ENCODE measurements at places on chromosomes 3 and 15. TPM values are rescaled to one million over a fixed set of nuclear protein-coding genes. Genes with fewer than 3 reads are reported as not detected.
A peak's percentile ranks its signal among the peaks of the same experiment; 100 is the strongest.

DNA sequence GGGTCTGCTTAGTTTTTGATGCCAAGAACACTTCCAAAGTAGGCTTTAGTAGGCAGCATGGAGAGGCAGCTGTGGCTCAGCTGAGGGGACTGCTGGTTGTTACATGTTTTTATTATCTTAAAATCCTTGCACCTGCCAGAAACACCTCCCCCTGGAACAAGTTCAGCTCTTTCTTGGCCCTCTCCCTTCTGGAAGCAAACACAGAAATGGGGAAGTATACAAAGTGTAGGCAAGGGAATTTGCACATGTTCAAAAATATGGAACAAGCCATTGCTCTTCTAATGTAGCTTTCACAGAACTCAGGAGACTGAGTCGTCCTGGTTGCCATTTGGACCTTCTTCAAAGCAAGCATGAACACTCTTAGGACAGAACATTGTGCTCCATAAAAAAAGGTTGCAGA is 169.1 kb upstream of the SEMA6D start:
- H3K27me3 ChIP-seq: no peaks in the 10 kb centered on the region
- H3K27ac ChIP-seq: no peak overlapping the region
- no peak for DNase-seq
- H3K4me1 ChIP-seq: no peaks in the 10 kb centered on the region
- no peaks in the 10 kb centered on the region for H3K36me3 ChIP-seq
- H3K4me3 ChIP-seq: no peak overlapping the region

PTPN9 gene
- total RNA-seq: 24.0 TPM

XCR1 gene
- 0.27 TPM for total RNA-seq

MASP1 gene
- 25.1 TPM for total RNA-seq

STRA6 gene
- total RNA-seq: 13.6 TPM

- peak overlapping the region; percentile 87 for H3K27ac ChIP-seq
- no peaks in the 10 kb centered on the region for H3K36me3 ChIP-seq
Observed at GRCh38 chr15:90004252-90004651, 3.1 kb downstream of the ZNF710 start.

ULK4 gene
- total RNA-seq: 9.1 TPM

DNA sequence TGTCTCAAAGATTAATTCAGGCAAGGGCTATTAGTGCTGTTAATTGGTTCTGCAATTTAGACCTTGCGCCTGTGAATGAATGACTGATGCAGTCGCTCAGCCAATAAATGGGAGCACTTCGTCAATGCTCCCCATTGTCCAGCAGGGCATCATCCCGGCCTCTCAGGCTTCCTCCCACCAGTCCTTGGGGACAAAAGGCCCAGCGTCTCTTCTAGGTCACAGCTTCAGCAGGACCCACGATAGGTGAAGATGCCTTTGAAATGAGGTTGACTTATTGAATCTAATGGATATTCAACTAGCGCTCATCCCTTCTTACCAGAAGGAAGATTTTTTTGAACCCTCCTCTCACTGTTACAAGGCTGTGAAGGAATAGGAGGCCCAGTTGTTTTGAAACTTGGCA is 47.7 kb upstream of the CLDN18 start:
- no peaks in the 10 kb centered on the region for H3K4me1 ChIP-seq
- H3K4me3 ChIP-seq: no peak overlapping the region
- H3K27me3 ChIP-seq: peaks cover 4% of the 10 kb centered on the region
- no peak for DNase-seq

- no peak overlapping the region for H3K4me3 ChIP-seq
- no peak for DNase-seq
- peaks cover 6% of the 10 kb centered on the region for H3K4me1 ChIP-seq
- no peak overlapping the region for H3K27ac ChIP-seq
- no peaks in the 10 kb centered on the region for H3K36me3 ChIP-seq
Observed at GRCh38 chr15:47507221-47507985, 209.9 kb upstream of the SEMA6D start.

ITIH1 gene
- total RNA-seq: 120 TPM

DNA sequence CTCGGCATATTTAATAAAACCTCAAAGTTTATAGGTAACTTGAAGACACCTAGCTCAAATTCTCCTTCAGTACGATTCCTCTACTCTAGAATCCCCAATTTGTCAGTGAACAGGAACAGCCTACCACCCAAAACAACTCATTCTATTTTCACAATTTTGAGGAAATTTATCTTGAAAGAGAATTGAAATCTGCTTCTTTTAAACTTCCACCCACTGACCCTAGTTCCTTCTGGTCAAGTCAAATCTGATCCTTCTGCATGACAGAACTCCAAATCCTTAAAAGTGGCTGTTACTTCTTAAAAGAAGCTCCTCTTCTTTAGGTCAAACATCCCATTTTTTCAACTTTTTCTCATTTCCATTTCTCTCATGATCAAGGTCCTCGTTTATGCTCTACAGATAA is 4.4 kb downstream of the GABPB1 start:
- peaks cover 19% of the 10 kb centered on the region for H3K4me1 ChIP-seq
- H3K4me3 ChIP-seq: no peak overlapping the region
- no peaks in the 10 kb centered on the region for H3K36me3 ChIP-seq

DNA sequence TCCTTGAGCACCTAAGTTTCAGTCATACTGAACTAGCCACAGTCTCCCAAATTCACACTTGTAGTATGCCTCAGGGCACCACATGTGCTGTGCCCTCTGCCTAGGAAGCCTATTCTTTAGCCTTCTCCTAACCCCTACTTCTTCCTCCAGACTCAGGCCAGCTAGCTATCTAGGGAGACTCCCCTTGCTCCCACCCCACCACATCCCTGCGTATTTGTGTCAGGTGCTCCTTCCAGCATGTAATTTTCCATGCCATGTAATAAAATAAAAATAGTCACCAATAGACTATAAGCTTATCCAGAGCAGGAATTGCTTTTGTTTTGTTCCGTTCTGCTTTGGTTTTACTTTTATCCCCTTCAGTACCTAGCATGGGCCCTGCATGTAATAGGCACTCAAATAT is 14.9 kb upstream of the GJD2 start:
- no peak overlapping the region for H3K27ac ChIP-seq
- H3K36me3 ChIP-seq: no peaks in the 10 kb centered on the region
- H3K4me1 ChIP-seq: no peaks in the 10 kb centered on the region
- no peak for DNase-seq

NEK10 gene
- 2.0 TPM for total RNA-seq

ATP10A gene
- 1.4 TPM for total RNA-seq

- H3K4me3 ChIP-seq: no peak overlapping the region
- peaks cover 2% of the 10 kb centered on the region for H3K4me1 ChIP-seq
- H3K36me3 ChIP-seq: no peaks in the 10 kb centered on the region
- no peaks in the 10 kb centered on the region for H3K27me3 ChIP-seq
- DNase-seq: no peak
- no peak overlapping the region for H3K27ac ChIP-seq
Observed at GRCh38 chr15:31337352-31338031, 10.9 kb downstream of the KLF13 start.

DNA sequence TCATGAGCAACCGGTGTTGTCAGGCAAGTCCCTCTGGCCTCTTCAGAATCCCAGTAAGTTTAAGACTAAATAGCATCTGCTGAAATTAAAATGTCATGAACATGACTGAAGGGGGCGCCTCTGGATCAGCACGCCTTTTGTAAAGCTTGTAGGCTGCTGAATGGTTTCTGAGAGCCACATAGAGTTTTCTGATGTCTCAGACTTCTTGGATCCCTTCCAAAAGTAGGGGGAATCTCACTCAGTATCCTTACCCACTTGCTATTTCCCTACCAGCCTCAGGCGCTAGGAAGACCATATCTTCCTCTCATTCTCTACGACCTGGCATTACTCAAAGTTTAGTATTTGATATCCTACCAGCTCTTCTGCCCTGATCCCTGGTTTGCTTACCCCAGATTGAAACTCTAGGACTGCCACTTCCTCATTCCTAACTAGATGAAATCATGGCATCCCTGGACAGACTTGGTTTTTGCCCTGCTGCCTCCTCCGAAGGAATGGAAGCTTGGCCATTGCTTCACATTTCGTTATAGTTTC is 62.7 kb upstream of the CD47 start:
- H3K4me1 ChIP-seq: no peaks in the 10 kb centered on the region
- H3K27me3 ChIP-seq: no peaks in the 10 kb centered on the region
- H3K27ac ChIP-seq: no peak overlapping the region
- no peaks in the 10 kb centered on the region for H3K36me3 ChIP-seq
- peak; percentile 71 for DNase-seq

EPHB3 gene
- 5.2 TPM for total RNA-seq

DNA sequence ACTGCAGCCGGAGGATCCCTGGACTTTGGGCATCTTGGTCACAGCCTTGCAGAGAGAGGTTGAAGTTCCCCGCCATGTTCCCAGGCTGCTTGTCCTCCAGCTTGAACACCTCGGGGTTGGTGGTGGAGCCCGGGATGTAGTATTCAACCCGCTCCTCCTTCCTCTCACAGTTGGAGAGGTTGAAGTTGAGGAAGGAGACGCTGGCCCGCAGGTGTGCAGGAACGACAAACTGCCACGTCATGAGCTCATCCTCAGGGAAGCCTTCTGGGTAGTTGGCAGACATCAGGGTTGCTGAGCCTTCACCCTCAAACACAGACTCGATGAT is 35.7 kb downstream of the CDCP1 start:
- peaks cover 8% of the 10 kb centered on the region for H3K4me1 ChIP-seq
- no peak for DNase-seq
- no peak overlapping the region for H3K4me3 ChIP-seq
- peak overlapping the region; percentile 90 for H3K27ac ChIP-seq

MUC4 gene
- 1.7 TPM for total RNA-seq

GRCh38 chr3:177180506-177180905 is 16.8 kb downstream of the TBL1XR1 start:
- DNase-seq: no peak
- H3K4me3 ChIP-seq: no peak overlapping the region
- no peaks in the 10 kb centered on the region for H3K27me3 ChIP-seq
- no peaks in the 10 kb centered on the region for H3K36me3 ChIP-seq
- peaks cover 5% of the 10 kb centered on the region for H3K4me1 ChIP-seq

SQOR gene
- 37.0 TPM for total RNA-seq

CYFIP1 gene
- total RNA-seq: 92.2 TPM

DNA sequence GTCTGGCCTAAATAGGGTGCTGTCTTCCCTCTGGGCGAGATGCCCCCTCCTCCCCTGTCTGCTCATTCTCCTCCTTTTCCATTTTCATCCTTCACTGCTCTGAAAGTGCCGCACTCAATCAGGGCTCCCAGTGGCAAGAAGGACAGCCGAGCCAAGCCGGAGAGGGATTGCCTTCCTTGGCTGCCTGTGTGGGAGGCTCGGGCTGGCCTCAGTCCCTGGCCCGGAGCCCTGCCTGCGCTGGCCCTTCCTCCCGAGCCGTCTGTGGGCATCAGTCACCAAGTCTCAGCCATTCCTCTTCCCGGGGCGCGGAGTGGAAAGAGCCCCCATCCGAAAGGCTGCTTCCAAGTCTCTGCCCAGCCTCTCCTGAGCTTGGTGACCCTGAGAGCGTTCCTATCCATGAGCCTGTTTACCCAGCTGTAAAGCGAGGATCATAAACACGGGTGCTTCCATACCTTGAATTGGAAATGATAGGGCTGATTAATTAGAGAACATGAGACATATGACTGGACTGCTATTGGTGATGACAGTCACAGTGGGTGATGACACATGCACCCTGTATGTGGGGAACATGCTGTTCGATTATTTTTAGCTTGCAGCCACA is 59.1 kb upstream of the TLE3 start:
- peaks cover 41% of the 10 kb centered on the region for H3K4me1 ChIP-seq

GREM1 gene
- 4.5 TPM for total RNA-seq

- no peak for DNase-seq
- H3K27me3 ChIP-seq: no peaks in the 10 kb centered on the region
- H3K4me3 ChIP-seq: no peak overlapping the region
- no peak overlapping the region for H3K27ac ChIP-seq
Observed at GRCh38 chr3:44893097-44893496, 18.7 kb downstream of the TGM4 start.

DNA sequence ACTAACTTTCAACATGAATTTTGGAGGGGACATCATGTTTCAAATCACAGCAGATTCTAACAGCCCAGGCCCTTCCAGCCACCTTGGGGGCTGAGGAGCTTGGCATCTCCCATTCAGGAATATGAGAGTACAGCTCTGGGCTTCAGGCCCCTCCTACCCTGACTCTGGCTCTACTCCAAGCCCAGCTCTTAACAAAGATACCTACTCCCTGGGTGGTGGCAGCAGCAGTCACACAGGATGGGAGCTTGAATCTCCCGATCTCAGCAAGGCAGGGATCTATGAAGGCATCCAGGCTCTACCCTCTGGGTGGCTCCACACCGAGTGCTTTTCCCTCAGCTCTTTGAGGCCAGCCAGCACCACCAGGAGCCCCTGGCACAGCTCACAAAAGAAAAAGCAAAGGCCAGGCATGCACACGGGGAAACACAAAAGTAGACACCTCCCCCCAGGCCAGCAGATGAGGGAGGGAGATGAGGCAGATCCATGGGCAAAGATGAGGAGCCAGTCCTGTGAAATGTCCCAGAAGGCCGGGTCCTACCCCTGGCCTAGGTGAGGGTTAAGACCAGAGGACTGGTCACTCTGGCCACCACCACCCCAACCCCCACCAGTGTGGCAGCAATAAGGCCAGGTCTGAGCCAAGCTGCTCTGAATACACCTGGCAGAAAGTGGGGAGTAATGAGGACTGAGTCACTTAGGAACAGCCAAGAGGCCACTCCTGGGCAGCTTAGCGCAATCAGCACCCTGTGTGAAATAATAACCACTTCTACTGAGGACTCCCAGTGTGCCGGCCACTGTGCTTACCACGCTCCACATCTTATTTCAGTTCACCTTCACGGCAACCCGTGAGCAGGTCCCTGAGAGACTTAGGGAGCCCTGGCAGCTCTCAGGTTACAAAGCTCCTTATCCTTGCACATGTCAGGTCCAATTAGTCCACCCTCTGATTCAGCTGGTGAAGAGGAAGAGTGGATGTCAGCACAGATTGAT is 24.3 kb downstream of the PLA2G4F start:
- H3K27me3 ChIP-seq: peaks cover 7% of the 10 kb centered on the region
- no peaks in the 10 kb centered on the region for H3K36me3 ChIP-seq
- DNase-seq: peak; percentile 22
- no peak overlapping the region for H3K27ac ChIP-seq

- DNase-seq: no peak
- H3K27me3 ChIP-seq: no peaks in the 10 kb centered on the region
- H3K36me3 ChIP-seq: no peaks in the 10 kb centered on the region
- no peak overlapping the region for H3K27ac ChIP-seq
- no peak overlapping the region for H3K4me3 ChIP-seq
Observed at GRCh38 chr3:48881006-48881405, 17.7 kb downstream of the SLC25A20 start.

- no peaks in the 10 kb centered on the region for H3K36me3 ChIP-seq
- no peaks in the 10 kb centered on the region for H3K27me3 ChIP-seq
- no peak for DNase-seq
- no peak overlapping the region for H3K4me3 ChIP-seq
- H3K27ac ChIP-seq: peak overlapping the region; percentile 40
Observed at GRCh38 chr3:124879337-124879680, 7.9 kb downstream of the ITGB5 start.

GRCh38 chr3:72487946-72488737 is 360.1 kb downstream of the SHQ1 start:
- H3K36me3 ChIP-seq: no peaks in the 10 kb centered on the region
- no peak overlapping the region for H3K4me3 ChIP-seq
- DNase-seq: no peak
- H3K27me3 ChIP-seq: no peaks in the 10 kb centered on the region
- peak overlapping the region; percentile 38 for H3K27ac ChIP-seq

- H3K4me1 ChIP-seq: no peaks in the 10 kb centered on the region
- H3K27me3 ChIP-seq: peaks cover 36% of the 10 kb centered on the region
- H3K27ac ChIP-seq: no peak overlapping the region
- no peaks in the 10 kb centered on the region for H3K36me3 ChIP-seq
Observed at GRCh38 chr3:54146506-54147239, 24.3 kb downstream of the CACNA2D3 start.
